Stimulated activated CD4-positive, alpha-beta T cell treated with anti-CD3 and anti-CD28 coated beads, Interleukin-1b, Interleukin-23, amount 100 ng/mL, for 24 hours (primary cell): ENCODE measurements at places on chromosomes 1 and 21.

DNA sequence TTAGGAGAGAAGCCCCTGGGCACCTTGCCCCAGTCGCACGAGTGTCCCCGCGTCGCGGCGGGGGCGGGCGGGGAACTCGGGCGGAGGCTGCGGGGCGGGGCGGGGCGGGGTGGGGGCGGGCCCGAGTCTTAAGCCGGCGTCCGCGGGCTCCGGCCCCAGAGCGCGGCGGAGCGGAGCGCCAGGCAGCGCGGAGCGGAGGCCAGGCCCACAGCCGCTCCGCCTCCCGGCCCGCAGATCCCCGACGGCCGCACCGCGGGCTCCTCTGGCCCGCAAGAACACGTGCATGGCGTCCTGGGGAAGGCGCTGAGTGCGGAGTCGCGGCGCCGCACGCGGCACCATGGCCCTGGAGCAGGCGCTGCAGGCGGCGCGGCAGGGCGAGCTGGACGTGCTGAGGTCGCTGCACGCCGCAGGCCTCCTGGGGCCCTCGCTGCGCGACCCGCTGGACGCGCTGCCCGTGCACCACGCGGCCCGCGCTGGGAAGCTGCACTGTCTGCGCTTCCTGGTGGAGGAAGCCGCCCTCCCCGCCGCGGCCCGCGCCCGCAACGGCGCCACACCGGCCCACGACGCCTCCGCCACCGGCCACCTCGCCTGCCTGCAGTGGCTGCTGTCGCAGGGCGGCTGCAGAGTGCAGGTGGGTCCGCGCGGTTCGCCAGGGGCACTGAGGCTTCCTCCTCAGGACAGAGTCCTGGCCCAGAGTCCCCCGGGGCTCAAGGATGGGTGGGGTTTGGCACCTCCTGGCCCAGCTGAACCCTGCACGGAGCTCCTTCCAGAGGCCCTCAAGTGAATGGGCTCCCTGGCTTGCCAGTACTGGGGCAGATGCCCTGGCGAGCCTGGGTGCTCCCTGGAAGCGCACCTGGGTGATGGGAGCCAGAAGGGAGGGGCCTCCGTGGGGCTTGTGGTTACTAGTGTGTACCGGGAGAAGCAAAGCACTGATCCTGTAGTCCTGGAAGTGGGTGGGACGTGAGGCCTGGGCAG, at the start of gene ESPN:
TSS of gene ESPN (plus strand) at position 158 of the 975 bp plus-strand sequence. CDS start at position 338, 180 bp downstream.
- DNase-seq: no peak

DNA sequence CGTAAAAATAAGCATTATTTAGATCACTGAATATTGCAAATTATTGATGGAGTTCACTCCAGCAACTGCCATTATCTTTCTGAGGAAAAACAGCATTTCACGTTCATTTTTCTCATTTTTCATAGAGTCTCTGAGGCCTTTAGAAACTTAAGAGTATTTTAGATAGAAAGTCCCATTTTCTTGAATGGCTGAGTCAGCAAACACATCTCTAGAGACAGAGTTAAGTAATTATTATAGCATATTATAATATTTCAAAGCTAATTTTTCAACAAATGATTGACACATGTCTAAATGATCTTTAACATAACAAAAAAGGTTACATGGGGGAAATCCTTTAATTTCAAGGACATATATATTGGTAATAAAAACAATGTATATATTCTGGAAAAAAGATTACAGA, 31.8 kb downstream of the RGS18 start:
- DNase-seq: no peak

DNA sequence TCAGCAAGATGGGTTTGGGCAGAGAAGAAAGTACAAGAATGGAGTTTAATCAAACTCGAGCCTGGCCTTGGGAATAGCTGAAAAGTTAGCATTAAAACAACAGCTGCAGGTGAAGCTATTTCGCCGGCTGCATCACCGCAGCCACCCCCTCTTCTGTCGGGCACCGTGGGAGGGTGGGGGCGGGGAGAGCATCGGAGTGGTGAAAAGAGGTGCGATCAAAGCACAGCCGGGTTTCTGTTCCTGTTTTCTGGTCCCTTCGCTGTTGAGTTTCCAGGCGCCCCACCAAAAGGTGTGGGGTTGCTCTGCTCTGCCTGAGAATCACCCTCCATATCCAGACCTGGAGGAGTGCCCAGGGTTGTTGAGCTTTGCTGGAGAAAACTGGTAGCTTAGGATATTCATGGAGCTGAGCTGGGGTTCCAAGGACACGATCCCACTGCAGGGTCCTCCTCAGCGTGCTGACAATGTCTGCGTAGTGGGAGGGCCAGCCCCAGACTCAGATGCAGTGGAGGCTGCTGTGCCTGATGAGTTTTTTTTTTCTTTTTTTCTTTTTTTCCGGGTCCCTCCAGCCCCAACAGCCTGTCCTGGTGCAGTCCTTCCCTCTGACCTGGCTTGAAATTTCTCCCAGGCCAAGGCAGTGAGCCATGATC, 127.5 kb upstream of the C1orf174 start:
- no peak for DNase-seq

DNA sequence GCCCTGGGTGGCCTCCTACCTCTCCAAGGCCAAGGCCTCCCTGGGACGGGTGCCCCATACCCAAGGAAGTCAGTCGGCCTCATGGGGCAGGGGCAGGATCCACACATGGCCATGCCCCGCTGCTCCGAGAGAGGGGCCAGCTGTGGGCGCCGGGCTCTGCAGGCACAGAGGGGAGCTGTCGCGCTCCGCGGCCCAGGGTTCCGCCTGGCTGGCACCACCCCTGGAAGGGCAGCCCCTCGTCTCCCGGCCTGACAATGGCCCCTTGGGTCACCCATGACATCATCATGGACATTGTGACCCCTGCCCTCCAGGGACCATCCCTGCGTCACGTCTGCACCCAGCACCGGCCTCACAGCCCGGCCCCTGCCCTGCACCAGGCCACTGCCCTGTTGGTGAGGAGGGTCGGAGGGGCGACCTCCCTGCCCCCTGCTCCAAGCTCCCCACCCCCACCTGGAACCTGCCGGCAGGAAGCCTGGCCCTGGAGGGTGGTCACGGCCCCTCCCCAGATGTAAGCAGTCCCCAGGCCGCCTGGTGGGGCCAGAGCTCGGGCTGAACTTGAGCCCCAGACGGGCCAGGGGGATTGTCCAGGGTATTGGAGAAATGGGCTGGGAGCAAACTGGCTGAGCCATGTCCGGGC, 5.8 kb downstream of the TTLL10 start:
- no peak for DNase-seq

DNA sequence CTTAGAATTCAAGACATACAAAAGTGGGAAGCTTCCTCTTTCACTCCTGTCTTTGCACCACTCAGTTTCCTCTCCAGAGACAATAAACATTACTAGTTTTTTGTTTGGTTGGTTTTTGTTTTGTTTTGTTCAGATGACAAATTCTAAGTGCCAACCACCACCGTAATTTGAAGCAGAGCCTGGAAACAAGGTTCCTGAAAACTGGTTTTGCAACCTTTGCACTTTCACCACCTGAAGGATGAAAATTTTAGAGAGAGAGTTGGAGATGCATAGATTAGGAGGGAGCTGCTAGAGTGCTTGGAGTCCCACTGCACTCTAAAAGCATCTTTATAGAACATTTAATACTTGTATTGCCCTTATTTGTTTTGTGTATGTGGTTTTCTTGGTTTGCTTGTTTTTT, 20.2 kb upstream of the MGST3 start:
- no peak for DNase-seq

DNA sequence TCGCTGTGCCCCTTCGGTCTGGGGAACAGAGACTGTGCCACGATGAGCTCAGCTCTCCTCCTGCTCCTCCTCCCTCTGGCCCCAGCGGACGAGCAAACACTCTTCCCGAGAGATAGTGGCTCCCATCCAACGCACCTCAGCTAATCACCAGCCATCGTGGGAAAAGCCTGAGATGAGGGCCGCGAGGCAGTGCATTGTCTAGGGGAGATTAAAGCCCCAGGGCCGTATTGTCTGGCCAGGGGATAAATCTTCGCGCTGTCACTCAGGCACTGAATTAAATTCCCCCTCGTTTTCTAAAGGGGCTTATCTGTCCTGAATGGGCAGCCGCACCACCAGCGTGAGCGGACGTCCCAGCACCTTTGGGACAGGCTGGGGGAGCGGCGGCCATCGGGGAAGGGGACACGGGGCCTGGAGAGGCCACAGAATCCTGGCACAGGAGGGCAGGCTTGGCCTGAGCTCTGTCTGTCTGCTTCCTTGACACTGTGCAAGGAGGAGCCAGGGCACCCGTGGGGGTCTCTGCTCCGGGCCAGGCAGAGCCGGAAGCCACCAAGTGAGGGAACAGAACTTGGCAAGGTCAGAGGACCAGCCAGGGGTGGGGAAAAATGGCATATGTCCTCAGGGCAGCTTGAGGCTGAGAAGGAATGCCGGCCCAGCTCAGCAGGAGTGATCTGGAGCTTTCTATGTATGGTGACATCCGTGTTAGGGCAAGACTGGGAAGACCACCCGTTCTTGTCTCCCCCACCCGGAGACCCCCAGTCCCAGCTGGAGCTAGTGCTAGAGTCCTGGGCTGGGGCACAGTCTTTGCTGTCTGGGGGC, 32.3 kb downstream of the PRDM16 start:
- DNase-seq: no peak

DNA sequence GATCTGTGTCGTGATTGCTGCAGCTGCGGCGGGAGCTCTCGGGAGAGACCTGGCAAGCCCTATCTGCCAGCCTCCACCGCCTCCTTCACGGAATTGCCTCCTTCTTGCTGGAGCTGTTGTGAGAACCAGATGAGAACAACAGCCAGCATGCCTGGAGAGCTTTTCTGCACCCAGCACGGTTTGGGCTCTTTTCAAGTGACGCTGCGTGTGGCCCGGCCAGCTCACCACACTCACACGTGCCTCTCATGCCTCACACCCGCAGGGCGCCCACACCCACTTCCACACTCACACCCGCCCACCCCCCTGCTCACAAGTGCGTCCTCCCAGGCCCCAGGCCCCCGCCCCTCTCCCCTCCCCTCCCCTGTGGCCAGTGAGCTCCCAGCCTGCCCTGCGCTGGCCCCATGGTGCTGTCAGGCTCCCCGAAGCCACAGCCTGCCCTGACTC, 135.7 kb upstream of the RUNX3 start:
- DNase-seq: no peak

DNA sequence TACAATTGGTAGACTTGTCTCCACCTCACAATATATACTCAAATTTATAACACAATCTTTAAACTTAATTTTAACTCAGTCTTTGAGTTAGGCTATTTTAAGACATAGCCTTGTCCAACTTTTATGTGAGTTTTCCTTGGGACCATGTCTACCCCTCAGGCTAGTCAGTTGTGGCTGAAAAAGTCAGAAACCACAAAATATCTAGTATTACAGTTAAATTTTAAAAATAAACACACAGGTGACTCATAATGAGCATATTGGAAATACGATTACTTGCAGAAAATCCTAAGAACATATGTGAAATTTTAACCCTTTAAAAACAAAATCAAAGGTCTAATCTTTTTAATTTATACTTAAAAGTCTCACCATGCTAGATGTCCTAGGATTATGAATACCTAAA, 4.8 kb upstream of the ASB17 start:
- DNase-seq: no peak

- DNase-seq: no peak
Measured at GRCh38 chr1:192238421-192238820, 78.4 kb upstream of the RGS21 start.

DNA sequence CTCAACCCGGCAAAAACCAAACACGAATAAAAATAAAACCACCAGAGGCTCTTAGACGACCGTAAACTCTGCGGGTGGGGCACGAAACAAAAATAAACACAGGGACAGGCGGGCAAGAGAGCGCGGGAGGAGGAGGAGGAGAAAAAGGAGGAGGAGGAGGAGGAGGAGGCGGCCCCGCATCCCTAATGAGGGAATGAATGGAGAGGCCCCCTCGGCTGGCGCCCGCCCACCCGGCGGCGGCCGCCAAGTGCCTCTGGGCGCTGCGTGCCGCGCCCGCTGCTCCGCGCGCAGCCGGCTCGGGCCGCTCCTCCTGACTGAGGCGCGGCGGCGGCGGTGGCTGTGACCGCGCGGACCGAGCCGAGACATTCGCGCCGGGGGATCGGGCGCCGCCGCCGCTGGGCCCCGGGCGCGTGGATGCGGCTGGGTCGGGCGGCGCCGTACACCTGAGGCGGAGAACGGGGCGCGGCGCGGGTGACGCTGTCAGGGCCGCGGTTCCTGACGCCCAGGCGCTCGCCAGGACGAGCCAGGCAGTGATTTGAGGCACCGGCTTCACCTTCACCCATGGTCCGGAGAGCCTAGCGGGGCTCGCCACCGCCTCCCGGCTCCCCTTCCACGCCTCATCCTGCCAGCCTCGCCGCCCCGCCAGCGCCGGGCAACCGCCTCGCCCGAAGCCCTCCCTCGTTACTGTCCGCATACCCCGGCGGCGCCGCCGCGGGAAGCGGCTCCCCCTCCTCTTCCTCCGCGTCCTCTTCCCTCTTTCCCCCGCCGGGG, at the start of gene MARK1:
TSS of gene MARK1 (plus strand) at position 229 of the 771 bp plus-strand sequence. CDS start 687 bp downstream, outside the sequence.
- no peak for DNase-seq
